ENCODE measurements at places on chromosomes 11 and 22.

GRCh38 chr11:93054881-93055280, 85.4 kb downstream of the MTNR1B start:
- no peak for DNase-seq

- DNase-seq: no peak
Measured at GRCh38 chr11:100203789-100204188, 483.3 kb upstream of the ARHGAP42 start.

DNA sequence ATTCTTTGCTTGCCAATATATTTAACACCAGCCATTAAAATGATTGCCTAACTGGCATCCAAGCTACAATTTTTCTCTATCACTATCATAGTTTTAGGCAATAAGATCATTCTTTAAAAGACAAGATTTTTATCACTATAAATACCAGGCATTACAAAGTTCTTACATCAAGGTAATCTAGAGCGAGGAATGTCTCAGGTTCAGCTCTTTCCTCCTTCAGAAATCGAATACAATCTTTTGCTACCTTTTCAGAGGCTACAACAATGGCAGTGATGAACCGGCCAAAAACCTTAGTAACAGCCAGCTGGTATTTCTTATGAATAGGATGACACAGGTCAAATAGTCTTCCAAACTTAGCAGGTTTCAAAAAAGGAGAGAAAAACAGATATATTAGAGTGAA, 23.9 kb downstream of the SMC1B start:
- DNase-seq: no peak

DNA sequence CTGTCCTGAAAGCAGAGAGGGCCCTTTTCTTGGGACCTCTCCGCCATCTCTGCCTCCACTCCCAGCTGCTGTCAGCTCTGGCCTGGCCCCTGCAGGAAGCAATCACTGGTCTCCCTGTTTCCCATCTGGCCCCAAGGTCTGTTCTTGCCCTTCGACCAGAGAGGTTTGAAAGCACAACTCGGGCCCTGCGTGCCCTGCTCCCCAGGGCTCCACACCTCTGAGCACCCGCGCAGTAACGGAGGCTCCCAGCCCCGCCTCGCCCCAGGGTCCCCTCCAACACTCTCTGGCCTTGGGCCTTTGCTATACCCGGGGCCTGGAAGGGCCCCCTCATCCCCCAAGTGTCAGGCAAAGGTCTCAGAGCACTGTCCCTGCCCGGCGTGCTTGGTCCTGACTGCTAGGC, 7.8 kb upstream of the CD81 start:
- DNase-seq: no peak

GRCh38 chr11:126421271-126421671, 65.8 kb downstream of the ST3GAL4 start:
- DNase-seq: no peak

- no peak for DNase-seq
Measured at GRCh38 chr11:57815476-57815875, 53.9 kb downstream of the CTNND1 start.
